ENCODE measurements at places on chromosomes 12 and 14. TPM values are rescaled to one million over a fixed set of nuclear protein-coding genes. Genes with fewer than 3 reads are reported as not detected.

GRCh38 chr14:93734086-93734822 is 54.0 kb downstream of the PRIMA1 start:
- no peak for DNase-seq

DNA sequence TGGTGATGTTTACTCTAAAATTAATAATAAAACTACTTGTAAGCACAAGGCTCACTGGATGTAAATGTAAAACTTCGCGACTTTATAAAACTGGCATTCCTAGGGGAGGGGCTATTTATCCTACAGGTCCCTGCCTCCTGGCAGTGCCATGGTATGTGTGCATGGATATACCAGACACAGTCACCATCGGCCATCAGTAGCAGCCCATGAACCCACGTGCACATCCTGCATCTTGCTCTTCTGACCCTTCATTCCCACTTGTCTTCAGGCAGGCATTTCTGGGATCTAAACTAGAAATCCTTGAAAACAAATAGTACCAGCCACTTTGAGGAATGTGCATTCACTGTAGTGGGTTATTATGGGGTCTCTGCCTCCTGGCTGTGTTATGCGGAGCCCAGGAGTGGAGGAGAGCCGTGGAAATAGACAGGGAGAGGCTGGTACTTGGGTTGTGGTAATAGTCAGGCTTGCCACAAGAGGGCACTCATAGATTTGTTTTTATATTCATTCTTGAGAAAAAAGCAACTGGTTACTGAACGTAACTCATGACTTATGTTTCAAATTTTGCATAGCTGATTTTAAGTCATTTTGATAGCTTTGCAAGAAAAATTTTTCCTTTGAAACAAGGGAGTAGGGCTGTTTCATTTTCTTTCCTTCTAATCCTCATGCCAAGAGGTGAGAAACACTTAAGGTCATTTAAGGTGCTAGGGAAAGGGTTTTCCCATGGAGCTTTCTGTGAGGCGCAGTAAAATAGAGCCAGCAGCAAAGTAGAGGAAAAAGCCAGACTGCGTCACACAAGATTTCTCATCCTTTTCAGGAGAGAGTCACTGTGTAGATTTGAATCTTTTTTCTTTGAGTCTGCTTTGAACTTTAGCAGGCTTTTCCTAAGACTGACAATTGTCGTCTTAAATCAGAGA is 17.4 kb upstream of the GALNT16 start:
- peak; percentile 23 for DNase-seq

DNA sequence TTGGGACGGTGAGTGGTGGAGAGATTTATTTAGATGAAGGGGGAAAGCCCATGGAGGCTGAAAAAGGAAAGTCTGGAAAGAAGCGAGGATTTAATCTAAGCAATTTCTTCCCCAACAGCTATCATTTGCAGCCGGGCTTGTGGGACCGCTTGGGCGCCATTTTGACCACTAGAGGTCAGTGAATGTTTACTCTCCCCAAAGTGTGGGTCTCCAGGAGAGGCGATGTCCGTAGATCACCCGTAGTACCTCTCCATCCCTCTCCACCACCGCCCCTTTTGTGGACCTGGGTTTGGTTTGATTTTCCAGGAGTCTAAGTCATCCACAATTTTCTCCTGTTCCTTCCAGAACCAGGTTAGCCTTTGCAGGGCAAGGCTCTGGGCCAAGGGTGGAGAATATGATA is 91.2 kb upstream of the PARP11 start:
- DNase-seq = no peak

The P2RX7 gene
- total RNA-seq = 3.9 TPM

- no peak for DNase-seq
Observed at GRCh38 chr14:50679674-50680073, 11.6 kb upstream of the SAV1 start.

DNA sequence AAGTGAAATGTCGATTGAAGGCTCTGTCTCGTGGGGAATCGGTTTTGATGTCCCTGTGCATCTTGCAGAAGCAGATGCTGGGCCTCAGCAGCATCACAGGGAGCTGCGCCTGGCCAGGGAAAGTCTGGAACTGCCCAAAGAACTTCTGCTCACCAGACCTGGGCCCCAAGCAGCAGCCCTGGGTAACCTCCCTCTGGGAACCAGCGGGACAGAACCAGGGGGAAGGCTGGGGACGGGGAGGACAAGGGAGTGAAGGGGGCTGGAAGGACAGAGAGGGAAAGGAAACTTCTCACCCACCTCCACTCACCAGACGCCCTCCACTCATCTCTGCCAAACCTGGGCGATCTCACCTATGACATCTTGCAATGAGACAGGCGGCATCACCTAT is 26.8 kb upstream of the C14orf180 start:
- DNase-seq = no peak

GRCh38 chr12:67760586-67761275 is 112.2 kb downstream of the DYRK2 start:
- no peak for DNase-seq

The PROX2 gene
- total RNA-seq = 1.5 TPM

DNA sequence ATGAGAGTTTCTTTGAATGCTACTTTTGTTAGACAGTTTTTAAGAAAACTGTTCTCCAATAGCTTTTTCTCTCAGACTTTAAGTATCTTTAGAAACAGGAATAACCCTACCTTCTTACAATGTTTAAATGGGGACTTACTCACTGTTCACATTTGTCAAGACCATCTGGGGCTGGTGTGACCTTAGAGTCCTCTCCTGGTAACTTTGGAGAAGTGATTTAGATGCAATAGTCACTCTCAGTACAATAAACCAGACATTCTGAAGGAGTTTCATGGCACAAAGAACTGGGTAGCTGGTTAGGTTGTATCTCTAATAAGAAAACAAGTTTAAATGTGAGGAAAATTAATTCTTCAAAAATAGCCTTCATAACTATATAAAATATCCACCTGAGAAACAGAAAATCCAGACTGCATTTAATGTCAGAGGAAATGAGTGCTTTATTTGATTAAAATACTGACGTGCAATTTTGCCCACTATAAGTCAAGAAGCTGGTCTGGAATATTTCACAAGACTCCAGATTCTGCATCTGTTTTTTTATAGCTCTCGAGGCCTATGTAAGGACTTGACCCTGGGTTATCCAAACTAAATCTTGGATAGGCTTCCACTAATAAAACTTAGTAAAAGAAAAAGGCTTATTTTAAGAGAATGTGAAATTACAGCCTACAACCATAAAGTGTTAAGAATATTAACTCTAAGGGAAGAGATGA is 108.7 kb downstream of the PTGER2 start:
- DNase-seq = no peak

The GPR162 gene
- 0.54 TPM for total RNA-seq

GRCh38 chr12:102439426-102440405 is 40.6 kb downstream of the IGF1 start:
- no peak for DNase-seq

The CFAP251 gene
- 1.8 TPM for total RNA-seq

- no peak for DNase-seq
Observed at GRCh38 chr12:28563936-28564335, 373.7 kb downstream of the CCDC91 start.

The ASPG gene
- not detected for total RNA-seq

GRCh38 chr12:62903151-62903550 is 31.8 kb downstream of the PPM1H start:
- DNase-seq = no peak

The NGB gene
- not detected for total RNA-seq

The LRRK2 gene
- 0.21 TPM for total RNA-seq

DNA sequence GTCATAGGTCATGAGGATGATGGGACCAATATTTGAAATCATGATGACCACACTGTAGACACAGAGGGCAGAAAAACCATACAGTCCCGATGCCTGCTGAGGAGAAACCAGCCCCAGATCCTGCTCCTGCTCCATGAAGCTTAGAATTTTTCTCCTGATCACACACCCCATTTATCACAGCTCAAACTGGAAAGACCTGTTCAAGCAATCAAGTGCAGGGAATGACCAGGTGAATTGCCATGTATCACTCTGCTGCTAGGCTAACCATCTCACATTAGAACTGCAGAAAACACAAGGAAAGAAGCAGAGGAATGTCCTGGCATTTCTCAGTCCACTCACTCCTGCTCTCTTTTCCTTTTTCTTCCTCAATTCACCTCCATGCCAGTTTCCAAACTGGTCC is 18.1 kb downstream of the MANSC1 start:
- no peak for DNase-seq

GRCh38 chr12:91289906-91290305 is 107.3 kb upstream of the DCN start:
- DNase-seq = no peak

The CABP1 gene
- total RNA-seq = 0.94 TPM

DNA sequence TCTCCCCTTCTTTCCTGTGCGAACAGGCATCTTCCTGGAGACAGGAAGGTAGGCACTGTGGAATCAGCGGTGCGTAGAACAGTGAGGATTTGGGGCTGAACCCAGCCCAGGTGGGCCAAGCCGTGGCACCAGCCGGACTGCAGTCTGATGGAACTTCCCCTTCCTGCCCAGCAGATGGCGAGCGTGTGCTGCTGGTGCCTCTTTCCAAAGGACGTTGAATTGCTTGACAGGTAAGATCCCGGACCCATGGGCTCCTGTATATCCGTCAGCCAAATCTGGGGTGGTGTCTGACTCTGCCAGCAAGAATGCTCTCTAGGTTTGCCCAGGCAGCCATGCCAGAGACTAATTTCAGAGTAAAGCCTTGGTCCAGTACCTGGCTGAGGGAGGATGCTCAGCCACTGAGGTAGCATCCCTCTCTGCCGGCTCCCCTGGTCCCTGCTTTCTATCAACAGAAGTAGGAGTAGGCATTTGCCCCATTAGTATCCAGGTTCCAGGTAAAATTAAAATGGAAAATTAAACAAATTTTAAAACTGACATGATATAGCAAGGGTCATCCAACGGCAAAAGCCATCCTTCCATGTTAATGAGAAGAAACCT is 21.1 kb upstream of the KCNA5 start:
- peak; percentile 19 for DNase-seq

GRCh38 chr12:109844091-109844490 is 10.9 kb upstream of the TRPV4 start:
- DNase-seq = no peak

DNA sequence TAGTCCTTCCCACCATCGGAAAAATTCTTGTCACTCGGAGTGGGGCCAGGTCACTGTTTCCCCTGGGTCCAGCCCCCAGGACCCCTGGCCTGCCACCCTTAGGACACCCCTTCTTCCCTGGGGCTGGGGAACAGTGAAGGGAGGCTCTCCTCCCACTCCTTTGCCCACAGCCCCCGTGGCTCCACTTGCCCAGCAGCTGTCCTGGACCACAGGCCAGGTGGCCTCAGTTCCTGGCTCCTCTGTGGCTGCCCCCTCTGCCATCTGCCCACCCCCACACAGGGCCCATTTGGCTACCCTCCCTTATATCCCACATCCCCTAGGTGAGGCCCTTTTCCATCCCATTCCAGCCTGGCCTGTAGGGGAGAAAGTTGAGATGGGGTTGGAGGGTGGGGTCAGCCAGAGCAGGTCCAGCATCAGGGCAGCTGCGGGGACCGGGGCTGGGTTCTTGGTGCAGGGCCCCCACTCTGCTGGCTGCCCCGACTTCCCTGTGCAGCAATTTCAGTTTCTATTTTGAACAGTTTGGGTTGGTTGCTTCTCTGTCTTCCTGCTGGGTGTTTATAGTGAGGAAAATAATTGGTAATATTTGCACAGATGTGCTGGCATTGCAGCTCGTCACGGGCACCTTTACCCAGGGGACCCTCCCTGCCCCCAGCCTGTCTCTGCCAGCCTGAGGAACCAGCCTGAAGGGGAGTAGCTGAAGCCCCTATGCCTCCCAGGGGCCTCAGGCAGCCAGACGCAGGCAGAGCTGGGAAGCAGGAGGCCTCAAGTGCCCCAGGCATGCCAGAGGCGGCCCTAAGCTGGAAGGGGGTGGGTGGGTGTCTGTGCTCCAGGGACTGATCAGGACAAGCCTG is 23.4 kb downstream of the SYNDIG1L start:
- DNase-seq = no peak

DNA sequence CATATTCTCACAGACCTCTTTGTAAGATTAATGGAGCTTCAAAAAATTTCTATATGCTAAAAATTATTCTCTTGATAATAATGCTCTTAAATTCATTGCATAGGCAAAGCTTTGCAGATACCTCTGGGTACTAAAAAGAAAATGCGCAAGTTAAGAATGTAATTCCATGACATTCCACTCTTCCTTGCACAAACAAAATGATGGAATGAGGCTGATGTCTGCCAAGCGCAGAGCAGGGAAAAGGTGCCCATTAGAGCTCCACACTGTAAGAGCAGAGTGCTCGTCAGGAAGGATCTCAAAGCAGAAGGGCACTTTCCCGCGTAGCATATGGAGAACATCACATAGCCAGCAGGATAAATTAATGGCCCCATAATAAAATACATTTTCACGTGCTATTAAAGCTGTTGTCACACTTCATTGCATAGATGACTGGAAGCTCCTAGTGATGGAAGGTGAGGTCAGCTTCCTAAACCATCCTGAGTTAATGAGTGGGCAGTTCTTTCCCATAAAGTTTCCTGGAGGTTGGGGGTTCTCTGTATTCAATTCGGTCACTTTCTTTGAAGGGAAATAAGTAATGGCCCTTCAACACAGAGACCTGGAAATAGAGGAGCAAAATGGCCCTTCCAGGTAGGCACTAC is 1058.9 kb downstream of the GALC start:
- DNase-seq = no peak

The MORN3 gene
- 1.8 TPM for total RNA-seq

DNA sequence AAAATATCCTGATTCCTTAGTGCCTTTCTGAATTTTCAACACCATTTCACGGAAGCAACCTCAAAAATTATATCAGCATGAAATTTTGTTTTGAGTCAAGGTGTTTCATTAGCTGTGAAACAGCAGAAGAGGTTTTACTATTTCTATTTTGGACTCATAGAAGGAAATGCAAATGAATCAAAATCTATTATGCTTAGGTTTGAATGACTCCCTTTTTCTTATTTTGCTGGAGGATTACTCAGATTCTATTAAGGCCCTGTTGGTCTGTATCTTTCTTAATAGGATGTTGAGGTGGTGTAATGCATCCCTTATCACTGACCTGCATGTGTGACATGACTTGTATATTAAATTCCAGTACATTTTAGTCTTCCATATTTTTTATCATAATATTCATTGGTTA is 165.8 kb downstream of the TMTC2 start:
- no peak for DNase-seq

DNA sequence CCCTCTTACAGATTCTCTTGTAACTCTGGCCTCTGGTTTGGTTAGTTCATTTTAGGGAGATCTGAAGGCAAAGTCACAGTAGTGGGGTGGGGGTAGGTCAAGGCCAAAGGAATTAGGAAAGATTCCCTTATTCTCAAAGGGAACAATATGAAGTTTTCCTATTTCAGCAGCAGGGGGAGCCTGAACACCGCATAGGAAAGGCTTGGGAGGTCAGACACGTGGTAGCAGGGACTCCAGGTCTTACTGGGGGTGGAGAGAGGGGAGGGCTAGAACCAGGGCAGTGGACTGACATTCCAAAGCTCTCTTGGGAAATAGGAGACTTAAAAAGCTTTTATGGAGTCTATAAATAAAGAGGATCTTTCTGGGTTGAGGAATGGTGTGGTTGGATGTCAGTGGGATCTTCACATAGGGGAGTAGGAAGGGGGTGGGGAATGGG is 1.3 kb downstream of the ZC3H10 start:
- peak; percentile 46 for DNase-seq

The SEL1L gene
- total RNA-seq = 56.0 TPM

DNA sequence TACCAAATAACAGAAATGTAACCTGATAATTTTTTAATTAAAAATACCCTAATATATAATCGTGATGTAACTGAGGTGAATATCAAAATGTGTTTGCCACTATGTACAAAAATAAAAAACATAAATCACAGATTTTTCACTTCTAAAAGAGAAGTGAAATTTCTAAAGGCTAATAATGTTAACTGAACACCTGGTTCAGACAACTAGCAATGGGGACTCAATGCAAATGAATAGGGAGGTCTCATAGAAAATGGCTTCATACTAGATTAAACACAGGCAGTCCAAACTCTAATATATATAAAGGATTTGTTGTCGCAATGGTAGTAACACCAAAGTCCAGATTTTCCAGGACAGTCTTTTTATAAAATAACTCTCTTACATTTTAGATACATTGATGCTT is 365.4 kb upstream of the ATP2B1 start:
- no peak for DNase-seq
